Activated naive CD8-positive, alpha-beta T cell treated with anti-CD3 and anti-CD28 coated beads for 36 hours (primary cell): ENCODE measurements at places on chromosomes 1 and 21. TPM values are rescaled to one million over a fixed set of nuclear protein-coding genes. Genes with fewer than 3 reads are reported as not detected.

DNA sequence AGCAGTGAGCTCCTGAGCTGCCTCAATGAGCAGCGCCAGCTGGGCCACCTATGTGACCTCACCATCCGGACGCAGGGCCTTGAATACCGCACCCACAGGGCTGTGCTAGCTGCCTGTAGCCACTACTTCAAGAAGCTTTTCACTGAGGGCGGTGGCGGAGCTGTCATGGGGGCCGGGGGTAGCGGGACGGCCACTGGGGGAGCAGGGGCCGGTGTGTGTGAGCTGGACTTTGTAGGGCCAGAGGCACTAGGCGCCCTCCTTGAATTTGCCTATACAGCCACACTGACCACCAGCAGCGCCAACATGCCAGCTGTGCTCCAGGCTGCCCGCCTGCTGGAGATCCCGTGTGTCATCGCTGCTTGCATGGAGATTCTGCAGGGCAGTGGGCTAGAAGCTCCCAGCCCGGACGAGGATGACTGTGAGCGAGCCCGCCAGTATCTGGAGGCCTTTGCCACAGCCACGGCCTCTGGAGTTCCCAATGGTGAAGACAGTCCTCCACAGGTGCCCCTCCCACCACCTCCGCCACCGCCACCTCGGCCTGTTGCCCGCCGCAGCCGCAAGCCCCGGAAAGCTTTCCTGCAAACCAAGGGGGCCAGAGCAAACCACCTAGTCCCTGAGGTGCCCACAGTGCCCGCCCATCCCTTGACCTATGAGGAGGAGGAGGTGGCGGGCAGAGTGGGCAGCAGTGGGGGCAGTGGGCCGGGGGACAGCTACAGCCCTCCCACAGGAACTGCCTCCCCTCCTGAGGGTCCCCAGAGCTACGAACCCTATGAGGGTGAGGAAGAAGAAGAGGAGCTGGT lies 12.3 kb downstream of the ZBTB7B start:
- H3K27me3 ChIP-seq: peaks cover 6% of the 10 kb centered on the region
- peaks cover 4% of the 10 kb centered on the region for H3K36me3 ChIP-seq
- no peak for DNase-seq
- H3K27ac ChIP-seq: no peak overlapping the region
- H3K4me3 ChIP-seq: no peak overlapping the region

DNA sequence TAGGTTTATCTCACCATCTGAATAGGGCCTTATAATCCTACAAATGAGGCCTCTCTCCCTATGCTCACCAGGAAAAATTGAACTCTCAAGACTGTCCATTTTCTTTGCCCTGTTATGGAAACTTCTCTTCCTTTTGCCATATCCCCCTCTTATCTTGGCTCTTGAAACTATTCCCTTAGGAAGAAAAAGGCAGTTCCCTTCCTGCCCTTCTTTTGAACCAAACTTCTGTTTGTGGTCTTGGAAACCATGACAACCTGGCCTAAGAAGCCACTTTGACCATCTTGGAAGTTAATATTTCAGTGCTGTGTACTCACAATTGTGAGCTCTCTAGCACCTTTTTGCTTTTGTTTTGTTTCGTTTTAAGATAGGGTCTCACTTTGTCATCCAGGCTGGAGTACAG lies 40.0 kb downstream of the ATP2B4 start:
- peaks cover 30% of the 10 kb centered on the region for H3K4me1 ChIP-seq
- H3K27me3 ChIP-seq: no peaks in the 10 kb centered on the region
- no peaks in the 10 kb centered on the region for H3K36me3 ChIP-seq
- no peak overlapping the region for H3K4me3 ChIP-seq
- no peak overlapping the region for H3K27ac ChIP-seq
- DNase-seq: no peak

DNA sequence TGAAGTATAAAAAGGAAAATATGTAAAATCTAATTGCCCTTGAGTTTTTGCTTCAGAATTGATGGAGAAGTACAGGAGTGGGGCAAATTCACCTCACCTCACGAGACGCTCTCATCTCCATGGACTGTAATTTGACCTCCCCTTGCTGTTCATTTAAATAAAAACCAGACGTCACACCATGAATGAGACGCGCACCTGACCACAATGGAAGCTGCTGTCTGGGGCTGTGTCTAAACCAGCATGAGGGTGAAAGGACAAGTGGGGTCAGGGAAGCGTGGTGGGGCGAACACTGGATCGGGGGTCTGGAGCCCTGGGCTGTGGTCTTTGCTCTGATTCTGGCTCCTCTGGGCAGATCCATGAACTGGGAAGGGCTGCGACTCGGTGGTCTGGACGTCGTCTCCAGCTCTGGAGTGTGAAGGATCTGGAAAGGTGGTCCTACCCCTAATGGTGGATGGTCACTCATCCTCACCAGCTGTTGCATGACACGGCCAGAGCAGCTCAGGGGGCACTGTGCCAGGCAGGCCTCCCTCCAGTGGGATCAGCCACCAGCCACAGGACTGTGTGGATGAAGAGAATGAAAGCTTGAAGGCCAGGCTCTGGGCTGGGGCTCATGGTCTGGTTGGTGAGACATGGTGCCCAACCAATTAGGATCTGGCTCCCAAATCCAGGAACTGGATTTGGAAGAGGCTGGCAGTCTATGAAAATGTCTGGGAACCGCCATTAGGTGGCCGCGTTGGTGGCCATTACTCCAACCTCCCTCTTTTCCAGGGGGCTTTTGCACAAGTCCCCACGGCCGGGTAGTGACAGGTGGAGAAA lies 728.6 kb downstream of the PTPRU start:
- peaks cover 9% of the 10 kb centered on the region for H3K27me3 ChIP-seq
- H3K27ac ChIP-seq: no peak overlapping the region
- no peak for DNase-seq
- H3K4me1 ChIP-seq: no peaks in the 10 kb centered on the region
- no peak overlapping the region for H3K4me3 ChIP-seq
- H3K36me3 ChIP-seq: no peaks in the 10 kb centered on the region

- H3K27ac ChIP-seq: no peak overlapping the region
- H3K4me1 ChIP-seq: peaks cover 18% of the 10 kb centered on the region
- no peaks in the 10 kb centered on the region for H3K27me3 ChIP-seq
- H3K4me3 ChIP-seq: no peak overlapping the region
Observed at GRCh38 chr1:33335020-33335419, 14.1 kb upstream of the A3GALT2 start.

The ST6GALNAC5 gene
- not detected for total RNA-seq
